Glomerular endothelial cell (primary cell): ENCODE measurements at places on chromosomes 6 and 20.
A peak's percentile ranks its signal among the peaks of the same experiment; 100 is the strongest.

DNA sequence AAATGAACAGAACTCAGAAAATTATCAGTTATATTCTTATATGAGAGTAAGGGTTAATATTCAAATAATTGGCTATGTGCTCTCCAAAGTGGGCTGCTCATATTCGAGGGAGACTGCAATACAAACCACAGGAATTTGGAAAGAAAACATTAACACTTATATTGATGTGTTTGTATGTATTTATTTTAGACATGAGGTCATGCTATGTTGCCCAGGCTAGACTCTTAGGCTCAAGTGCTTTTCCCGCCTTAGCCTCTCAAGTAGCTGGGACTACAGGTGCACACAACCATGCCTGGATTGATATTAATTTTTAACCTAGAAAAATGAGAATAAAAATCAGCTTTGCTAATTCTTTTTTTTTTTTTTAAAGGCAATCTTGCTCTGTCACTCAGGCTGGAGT, 35.0 kb downstream of the BTBD9 start:
- no peak for DNase-seq

GRCh38 chr6:151701911-151702562, 105.4 kb upstream of the ESR1 start:
- DNase-seq = no peak

- no peak for DNase-seq
These were observed 13.6 kb downstream of the CNBD2 start for GRCh38 chr20:35981969-35982368.

DNA sequence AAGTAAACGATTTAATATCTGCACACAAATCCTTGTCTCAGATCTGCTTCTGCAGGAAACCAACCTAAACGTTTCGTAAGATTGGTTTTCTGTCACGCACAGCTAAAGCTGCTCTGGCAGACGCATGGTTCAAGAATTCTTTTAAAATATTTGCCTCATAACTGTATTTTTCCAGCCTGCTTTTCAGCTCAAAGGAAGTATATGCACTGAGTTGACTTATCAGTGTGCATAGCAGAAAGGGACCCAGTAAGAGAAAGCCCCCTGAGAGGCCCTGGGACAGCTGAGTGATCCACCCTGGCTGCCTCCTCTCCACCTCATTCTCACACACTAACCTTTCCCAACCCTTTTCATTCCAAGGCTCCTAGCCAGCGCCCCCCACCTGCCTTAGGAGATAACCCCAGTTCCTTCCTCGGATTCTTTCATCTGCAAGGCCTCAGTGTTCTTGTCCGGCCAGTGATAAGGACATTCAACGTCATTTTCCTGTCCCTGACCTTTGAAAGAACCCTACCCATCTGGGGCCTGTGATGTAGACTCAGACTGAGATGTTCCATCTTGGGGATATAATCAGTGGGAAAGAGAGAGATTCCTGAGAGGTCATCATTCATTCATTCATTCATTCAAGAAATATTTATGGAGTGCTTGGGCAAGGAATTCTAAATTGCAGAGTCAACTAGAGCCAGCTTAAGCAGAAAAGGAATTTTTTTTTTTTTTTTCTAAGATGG, 22.4 kb upstream of the SLC9A8 start:
- DNase-seq = peak; percentile 76

GRCh38 chr6:92906385-92906784, 513.0 kb downstream of the EPHA7 start:
- no peak for DNase-seq

DNA sequence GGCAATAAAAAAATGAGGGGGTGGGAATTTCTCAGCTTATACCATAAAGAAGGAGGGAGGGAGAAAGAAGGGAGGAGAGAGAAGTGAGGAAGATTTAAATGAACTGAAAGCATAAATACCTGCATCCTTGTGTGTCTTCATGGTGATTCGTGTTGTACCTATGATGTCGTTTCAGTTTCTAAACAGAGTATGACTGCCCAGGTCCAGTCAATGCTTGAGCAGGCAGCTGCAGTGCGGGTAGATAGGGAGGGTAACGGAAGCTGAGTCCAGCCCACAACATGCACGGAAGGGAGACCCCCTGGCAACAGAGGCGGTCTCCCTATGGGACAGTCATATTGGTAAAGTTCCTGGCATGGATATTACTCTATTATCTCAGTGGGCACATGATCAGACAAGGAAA, 184.5 kb downstream of the KIF16B start:
- no peak for DNase-seq

DNA sequence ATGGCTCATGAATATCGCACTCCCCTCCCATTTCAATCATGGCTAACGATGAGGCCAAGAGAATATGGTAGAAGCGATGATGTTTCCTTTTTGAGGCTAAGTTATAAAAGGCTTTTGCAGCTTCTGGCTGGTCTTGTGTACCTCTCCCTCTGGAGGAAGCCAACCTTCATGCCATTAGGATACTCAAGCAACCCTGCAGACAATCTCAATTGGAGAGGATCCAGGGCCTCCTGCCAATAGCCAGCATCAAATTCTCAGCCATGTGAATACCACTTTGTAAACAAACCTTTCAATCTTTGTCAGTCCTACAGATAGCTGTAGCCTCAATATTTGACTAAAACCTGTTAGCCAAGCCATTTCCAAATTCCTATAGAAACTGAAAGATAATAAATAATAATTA, 738.4 kb downstream of the KIF16B start:
- DNase-seq = no peak

DNA sequence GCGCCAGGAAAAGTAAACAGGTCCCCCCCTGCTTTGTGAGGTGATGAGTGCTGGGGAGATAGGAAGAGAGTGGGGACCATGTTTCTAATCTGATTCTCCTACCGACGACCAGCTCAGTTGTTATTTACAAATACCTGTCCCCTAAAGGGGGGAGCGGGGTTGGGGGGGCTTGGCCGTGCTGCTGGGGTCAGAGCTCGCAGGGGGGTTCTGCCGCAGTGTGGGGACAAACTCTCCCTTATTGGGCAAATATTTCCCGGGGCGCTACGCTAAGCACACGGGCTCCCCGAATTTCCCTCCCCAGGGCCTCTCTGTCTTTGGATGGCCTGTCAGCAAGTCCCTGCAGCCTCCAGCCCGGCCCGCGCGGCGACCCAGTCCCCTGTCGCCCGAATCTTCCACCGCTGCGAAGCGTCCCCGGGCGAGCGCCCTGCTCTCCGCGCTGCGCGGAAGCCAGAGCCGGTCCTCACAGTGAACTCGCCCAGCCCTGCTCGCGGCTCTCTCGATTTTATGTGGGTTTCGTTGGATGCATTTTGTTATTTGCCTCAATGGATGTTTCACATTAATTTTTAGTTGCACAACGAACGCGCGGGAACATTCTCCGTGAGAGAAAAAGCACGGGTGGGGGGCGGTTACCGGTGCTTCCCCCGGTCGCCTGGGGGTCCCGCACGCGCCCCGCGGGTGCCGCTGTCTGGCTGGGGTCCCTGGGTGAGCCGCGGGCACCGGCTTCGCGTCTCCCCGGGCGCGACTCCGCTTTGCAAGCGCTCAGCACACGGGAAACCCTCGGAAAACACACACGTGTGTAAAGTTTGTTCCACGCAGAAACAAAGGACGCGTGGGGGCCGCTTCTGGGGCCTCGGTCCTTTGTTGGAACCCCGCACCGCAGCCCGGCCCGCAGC, 1.5 kb upstream of the STX16 start:
- DNase-seq = no peak

GRCh38 chr20:3901706-3902440, 12.7 kb downstream of the PANK2 start:
- DNase-seq = no peak

DNA sequence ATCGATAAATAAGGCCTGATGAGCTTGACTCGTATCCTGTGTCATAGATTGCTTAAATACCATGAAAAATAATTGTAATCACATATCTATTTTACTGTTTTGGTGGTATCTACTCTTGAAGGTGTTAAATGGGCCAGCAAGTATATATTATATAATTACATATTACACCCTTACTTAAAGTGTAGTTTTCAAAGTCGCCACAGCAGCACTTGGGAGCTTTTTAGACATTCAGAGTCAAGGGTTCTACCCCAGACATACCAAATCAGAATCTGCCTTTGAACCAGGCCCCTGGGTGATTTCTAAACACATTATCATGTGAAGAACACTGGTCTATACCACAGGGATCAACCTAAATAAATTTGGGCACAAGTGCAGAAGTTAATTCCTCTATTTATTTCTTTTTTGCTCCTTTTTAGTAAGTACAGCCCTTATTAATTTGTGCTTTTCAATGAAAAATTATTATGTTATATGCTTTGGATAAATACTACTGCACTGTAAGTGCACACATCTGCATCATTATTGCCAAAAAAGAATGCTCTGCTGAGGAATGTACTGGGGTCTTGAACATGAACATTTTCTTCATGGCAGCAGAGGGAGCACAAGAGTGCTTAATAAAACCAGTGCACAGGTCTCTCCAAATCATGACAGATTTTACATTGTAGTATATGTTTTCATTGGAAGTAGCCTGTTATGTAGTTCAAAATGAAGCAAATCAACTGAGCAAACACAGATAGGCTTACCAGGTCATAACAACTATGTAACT, 3.1 kb upstream of the ATXN1 start:
- no peak for DNase-seq

DNA sequence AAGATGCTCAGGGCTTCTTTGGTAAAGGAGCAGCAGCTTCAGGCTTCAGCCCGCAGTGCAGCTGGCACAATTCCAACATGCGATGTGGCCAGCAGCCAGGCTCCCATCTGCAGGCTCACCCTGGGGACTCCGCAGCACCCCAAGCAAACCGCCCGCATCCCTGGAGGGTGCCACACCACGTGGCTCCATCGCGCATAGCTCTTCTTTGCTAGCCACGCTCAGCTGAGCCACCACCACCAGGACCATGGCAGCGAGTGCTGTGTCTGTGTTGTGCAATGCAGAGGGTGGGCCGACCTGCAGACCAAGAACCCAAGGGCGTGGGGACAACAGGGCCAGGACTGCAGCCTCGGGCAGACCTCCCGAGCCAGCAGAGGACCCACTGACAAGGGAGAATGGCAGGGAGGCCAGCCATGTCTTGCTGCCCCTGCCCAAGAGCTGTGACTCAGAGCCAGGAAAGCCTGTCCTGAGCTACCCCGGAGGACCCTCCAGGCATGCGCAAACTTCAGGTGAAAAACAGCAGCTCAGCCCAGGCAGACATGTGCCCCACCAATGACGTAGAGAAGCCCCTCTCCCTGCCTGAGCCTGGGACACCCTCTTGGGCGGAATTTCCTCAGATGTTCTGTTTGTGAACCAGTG, 87.8 kb downstream of the GINS1 start:
- no peak for DNase-seq

DNA sequence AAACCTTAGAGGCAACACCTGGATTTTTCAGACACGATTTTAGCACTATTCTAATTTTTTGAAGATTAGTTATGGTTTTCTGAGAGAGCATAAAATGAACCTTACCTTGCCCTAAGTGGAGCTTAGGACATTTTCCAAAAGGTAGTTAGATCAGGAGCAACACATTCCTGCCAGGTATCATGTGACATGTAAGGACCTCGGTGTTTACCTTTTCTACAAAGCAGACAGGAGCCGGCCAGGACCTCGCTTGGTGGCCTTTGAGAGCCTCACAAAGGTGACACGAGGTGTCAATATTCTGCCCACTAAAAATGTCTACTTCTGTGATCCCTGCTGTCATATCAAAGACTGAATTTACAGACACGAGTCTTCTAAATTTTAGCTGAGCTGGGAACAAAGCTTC, 174.9 kb downstream of the SMOC2 start:
- DNase-seq = no peak

DNA sequence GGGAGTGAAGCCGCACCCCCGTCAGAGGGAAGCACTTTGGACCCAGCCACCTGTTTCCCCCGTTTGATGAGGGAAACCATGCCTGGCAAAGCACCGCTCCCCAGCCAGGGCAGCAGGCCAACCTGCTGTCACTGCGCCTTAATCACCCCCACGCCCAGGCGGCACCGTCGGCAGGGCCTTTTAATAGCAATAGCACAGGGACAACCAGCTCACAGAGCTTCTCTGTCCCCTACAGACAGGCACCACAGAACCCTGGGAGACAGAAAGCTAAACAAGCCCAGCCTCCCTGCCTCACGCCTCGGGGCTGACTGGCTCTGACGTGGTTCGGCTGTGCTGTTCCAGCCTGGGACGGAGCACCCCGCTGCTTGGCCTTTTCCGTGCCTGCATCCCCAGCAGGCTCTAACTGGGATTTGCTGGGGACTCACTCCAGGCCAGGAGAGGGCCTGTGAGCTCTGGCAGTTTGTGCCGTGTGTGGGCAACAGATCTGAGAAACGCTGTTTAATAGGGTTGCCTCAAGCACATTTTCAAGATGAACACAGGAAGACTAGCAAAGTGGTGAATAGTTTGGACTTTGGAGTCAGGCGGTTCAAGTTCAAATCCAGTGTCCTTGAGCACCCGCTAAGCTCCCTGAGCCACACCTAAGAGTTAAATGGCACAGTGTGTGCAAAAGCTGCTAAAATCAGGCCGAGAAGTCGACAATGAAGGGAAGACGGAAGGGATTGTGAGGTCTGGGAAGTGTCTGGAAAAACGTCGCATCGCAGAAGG, 223.8 kb downstream of the NRN1 start:
- DNase-seq = no peak

DNA sequence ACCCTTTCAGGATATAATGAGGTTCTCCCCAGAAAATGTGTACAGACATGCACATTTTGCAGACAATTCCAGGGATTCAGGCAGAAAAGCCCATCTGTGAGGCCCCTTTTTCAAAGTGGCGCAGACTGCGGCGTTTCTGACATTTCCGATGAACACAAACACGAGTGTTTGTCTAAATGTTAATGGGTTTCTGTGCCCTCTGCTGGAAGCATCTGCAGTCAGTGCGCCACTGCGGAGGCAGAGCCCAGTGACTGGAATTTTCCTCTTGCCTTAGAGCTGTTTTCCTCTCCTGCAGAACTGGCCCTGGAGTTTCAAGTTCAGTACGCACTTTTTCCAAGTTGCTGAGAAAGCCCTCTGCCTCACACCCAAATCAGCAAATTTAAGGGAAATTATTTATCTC, 15.3 kb downstream of the ANKRD60 start:
- no peak for DNase-seq

GRCh38 chr20:58634521-58635278, 16.4 kb upstream of the STX16 start:
- DNase-seq = no peak

GRCh38 chr20:23265226-23265625, 85.4 kb upstream of the NXT1 start:
- DNase-seq = no peak
